ENCODE measurements at places on chromosomes 1 and 21.
A peak's percentile ranks its signal among the peaks of the same experiment; 100 is the strongest.

DNA sequence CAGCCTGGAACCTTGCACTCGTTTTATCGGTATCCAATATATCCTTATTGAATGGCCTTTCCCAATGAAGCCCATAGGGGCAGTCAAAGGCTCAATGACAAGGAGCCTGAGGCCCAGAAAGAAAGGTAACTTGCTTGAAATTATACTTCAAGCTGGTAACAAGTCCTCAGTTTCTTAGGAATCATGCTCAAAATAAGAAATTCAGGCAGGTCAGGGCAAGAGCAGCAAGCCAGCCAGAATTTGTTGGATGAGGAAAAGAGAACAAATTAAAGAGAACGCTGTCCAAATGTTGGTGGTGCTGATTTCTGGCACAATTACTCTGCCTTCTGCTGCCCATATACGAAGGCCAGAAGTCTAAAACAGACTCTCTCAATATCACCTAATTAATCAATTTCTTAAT lies 77.6 kb downstream of the DDX20 start:
- no peak for DNase-seq
- H3K27me3 ChIP-seq, result peaks cover 58% of the 10 kb centered on the region
- H3K27ac ChIP-seq, result no peak overlapping the region
- no peaks in the 10 kb centered on the region for H3K4me1 ChIP-seq

GRCh38 chr1:244413736-244414135 lies 38.0 kb downstream of the ADSS2 start:
- H3K4me3 ChIP-seq, result no peak overlapping the region
- peaks cover 5% of the 10 kb centered on the region for H3K4me1 ChIP-seq
- H3K36me3 ChIP-seq, result peaks cover 61% of the 10 kb centered on the region
- no peak for DNase-seq
- no peaks in the 10 kb centered on the region for H3K27me3 ChIP-seq
- peak overlapping the region; percentile 56 for H3K27ac ChIP-seq

GRCh38 chr1:234973426-234974250 lies 155.0 kb downstream of the TOMM20 start:
- peaks cover 52% of the 10 kb centered on the region for H3K4me1 ChIP-seq
- H3K4me3 ChIP-seq, result no peak overlapping the region
- peaks cover 8% of the 10 kb centered on the region for H3K27me3 ChIP-seq
- peak overlapping the region; percentile 56 for H3K27ac ChIP-seq

GRCh38 chr1:247829656-247830055 lies 5.7 kb upstream of the OR14A16 start:
- no peaks in the 10 kb centered on the region for H3K4me1 ChIP-seq
- no peaks in the 10 kb centered on the region for H3K27me3 ChIP-seq
- H3K36me3 ChIP-seq, result no peaks in the 10 kb centered on the region
- no peak overlapping the region for H3K4me3 ChIP-seq
- DNase-seq, result no peak
- no peak overlapping the region for H3K27ac ChIP-seq

GRCh38 chr1:176522310-176522845 lies 59.4 kb downstream of the PAPPA2 start:
- no peak overlapping the region for H3K4me3 ChIP-seq
- no peaks in the 10 kb centered on the region for H3K4me1 ChIP-seq
- H3K27ac ChIP-seq, result no peak overlapping the region
- H3K27me3 ChIP-seq, result no peaks in the 10 kb centered on the region

GRCh38 chr21:35484851-35485250 lies 435.7 kb upstream of the RUNX1 start:
- no peak overlapping the region for H3K27ac ChIP-seq
- H3K4me1 ChIP-seq, result no peaks in the 10 kb centered on the region
- no peaks in the 10 kb centered on the region for H3K36me3 ChIP-seq
- DNase-seq, result no peak
- H3K4me3 ChIP-seq, result no peak overlapping the region
- peaks cover 43% of the 10 kb centered on the region for H3K27me3 ChIP-seq

- DNase-seq, result no peak
- H3K4me3 ChIP-seq, result no peak overlapping the region
- H3K27ac ChIP-seq, result no peak overlapping the region
- H3K4me1 ChIP-seq, result no peaks in the 10 kb centered on the region
Measured at GRCh38 chr1:9025449-9025848, 774 bp downstream of the SLC2A7 start.

DNA sequence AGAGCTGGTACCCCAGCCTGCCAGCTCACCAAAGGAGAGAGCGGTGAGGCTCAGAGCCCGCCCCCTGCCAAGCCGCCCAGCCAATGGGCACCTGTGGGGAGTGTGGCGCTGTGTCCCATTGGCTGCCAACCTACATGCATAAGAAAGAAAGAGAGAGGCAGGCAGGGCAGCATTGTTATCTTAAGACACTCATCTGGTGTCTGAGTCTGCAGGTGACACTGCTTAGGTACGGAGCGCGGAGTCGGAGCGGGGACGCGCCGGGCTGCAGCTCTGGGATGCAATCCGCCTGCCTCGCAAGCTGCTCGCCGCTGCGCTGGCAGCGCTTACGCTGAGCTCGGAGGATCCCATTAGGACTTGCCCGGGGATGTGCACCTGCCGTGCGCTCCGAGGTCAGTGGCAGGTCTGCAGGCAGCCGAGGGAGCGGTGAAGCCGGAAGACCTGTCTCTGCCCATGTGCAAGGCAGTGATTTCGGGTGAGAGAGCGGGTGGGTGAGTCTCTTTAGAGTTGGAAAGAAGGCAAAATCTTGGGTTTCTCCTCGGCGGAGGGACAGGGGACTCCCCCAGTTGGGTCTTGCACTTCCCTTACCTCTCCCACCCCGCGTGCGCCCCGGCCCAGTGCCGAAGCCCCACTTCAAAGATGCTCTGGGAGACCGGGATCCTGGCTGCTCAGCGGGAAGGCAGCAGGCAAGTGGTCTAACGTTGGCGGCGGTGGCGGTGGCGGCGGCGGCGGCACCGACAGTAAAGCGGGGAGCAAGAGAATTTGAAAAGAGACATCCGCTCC lies at the start of gene BRINP2:
BRINP2 (plus strand) TSS at position 203 of the 780 bp plus-strand sequence. CDS start 58,919 bp downstream, outside the sequence.
- no peak for DNase-seq
- no peak within 1 kb of the TSS for H3K4me3 ChIP-seq
- H3K36me3 ChIP-seq, result no peaks in the 10 kb centered on the region

DNA sequence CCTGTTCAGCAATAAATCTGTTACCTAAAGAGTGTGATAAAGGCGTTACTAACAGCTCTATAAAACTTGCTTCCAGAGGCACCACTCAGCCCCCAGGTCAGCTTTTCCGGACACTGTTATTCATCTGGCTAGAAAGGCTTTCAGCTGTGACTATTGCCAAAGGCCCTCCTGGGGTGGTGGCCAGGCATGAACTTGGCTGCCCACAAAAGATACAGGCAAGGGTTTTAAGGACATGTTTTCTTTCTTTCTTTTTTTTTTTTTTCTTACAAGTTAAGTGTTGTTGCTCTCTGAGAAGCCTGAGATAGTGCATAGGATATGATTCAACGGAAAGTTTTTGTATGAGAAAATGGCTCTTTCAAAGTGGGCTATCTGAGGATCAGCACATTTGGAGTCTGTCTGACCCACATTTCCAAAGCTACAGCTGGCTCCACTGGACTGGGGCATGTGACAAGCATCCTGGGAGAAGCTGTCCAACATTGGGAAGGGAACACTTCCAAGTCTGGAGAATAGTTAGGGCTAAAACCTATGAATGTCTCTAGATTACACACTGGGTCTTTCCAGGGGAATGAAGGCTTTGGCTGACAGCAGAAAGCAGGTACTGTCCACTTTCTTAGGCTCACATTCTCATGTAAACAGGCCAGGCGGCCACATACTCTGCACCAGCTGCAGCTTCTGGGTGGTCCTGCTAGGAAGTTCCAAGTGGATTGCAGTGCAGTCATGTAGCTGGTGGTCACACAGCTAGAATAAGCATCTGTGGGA lies 639.7 kb downstream of the LMO4 start:
- peaks cover 19% of the 10 kb centered on the region for H3K27me3 ChIP-seq
- H3K4me1 ChIP-seq, result no peaks in the 10 kb centered on the region
- H3K36me3 ChIP-seq, result no peaks in the 10 kb centered on the region
- DNase-seq, result no peak
- no peak overlapping the region for H3K27ac ChIP-seq
- H3K4me3 ChIP-seq, result no peak overlapping the region

DNA sequence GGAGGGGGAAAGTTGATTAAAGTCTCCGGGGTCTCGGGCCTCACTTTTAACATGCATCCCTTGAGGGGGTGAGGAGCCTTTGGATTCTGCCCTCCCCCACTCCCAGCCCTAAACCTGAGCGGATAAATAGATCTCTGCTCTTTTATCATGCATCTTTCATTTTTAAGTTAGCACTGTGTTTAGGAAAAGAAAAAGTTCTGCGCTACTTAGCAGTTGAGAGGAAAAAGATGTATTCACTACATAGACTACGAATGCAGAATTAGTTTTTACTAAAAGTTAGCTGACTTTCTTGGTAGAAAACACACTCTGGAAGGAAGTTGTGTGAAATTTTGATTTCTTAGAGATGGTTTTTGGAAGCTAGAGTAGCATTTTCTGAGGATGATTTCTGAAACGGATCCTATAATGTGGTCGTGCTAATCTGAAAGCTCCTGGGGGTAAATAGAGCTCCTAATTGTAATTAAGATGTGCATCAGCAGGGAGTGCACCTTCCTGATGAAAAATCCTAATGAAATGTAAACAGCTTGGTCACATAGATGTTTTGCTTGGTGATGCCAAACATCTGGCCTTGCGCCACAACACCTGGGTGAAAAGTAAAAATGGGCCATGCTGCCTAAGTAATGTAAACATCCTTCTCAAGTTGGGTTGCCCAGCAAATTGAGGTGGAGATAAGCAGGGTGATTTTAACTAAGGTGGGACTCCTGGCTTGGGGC lies 1.8 kb downstream of the ROR1 start:
- no peak overlapping the region for H3K27ac ChIP-seq
- peak overlapping the region; percentile 23 for H3K4me3 ChIP-seq
- no peak for DNase-seq
- H3K27me3 ChIP-seq, result peaks cover 85% of the 10 kb centered on the region

- peaks cover 21% of the 10 kb centered on the region for H3K27me3 ChIP-seq
- H3K4me3 ChIP-seq, result no peak overlapping the region
- H3K36me3 ChIP-seq, result peaks cover 5% of the 10 kb centered on the region
- H3K4me1 ChIP-seq, result peaks cover 16% of the 10 kb centered on the region
- H3K27ac ChIP-seq, result no peak overlapping the region
Measured at GRCh38 chr1:16152481-16153087, 3.3 kb downstream of the EPHA2 start.

- no peaks in the 10 kb centered on the region for H3K27me3 ChIP-seq
- no peak for DNase-seq
- peak within 1 kb of the TSS; percentile 90 for H3K4me3 ChIP-seq
- H3K27ac ChIP-seq, result peak within 1 kb of the TSS; percentile 90
- peaks cover 14% of the 10 kb centered on the region for H3K36me3 ChIP-seq
Measured at GRCh38 chr21:42513151-42513984, at the start of gene SLC37A1. SLC37A1 (plus strand) TSS chr21:42513852; CDS start chr21:42518455, 4,603 bp downstream.

DNA sequence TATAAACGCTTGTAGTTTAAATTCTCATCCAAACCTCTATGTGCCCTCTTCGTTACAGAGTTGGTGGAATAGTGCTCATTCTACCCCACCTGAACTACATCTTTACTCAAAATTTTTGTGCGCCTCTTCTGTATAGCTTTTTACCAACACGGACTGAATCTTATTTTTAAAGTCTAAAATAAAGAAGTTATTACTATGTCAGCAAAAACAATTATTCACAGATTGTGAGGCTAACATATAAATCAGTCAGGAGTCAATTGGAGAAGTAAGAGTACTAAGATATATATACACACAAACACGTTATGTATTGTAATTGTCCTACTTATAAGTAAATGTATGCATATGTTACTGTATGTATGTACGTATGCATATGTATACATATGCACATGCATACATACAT lies 274.9 kb upstream of the ADGRL4 start:
- H3K27ac ChIP-seq, result no peak overlapping the region
- no peaks in the 10 kb centered on the region for H3K4me1 ChIP-seq
- H3K27me3 ChIP-seq, result no peaks in the 10 kb centered on the region
- H3K4me3 ChIP-seq, result no peak overlapping the region
- no peak for DNase-seq

- H3K27me3 ChIP-seq, result no peaks in the 10 kb centered on the region
- DNase-seq, result no peak
- peak overlapping the region; percentile 97 for H3K27ac ChIP-seq
Measured at GRCh38 chr21:33940881-33941245, 25.3 kb upstream of the ATP5PO start.

GRCh38 chr1:2300004-2300771 lies 72.1 kb downstream of the SKI start:
- peak overlapping the region; percentile 74 for H3K4me3 ChIP-seq
- peak overlapping the region; percentile 98 for H3K27ac ChIP-seq
- peaks cover 37% of the 10 kb centered on the region for H3K4me1 ChIP-seq
- peak; percentile 93 for DNase-seq
- peaks cover 51% of the 10 kb centered on the region for H3K36me3 ChIP-seq

- no peak overlapping the region for H3K27ac ChIP-seq
- no peak for DNase-seq
- no peaks in the 10 kb centered on the region for H3K4me1 ChIP-seq
Measured at GRCh38 chr1:147211577-147211976, 13.6 kb downstream of the FMO5 start.

- H3K36me3 ChIP-seq, result peaks cover 3% of the 10 kb centered on the region
- no peaks in the 10 kb centered on the region for H3K4me1 ChIP-seq
- no peak overlapping the region for H3K27ac ChIP-seq
- no peaks in the 10 kb centered on the region for H3K27me3 ChIP-seq
Measured at GRCh38 chr21:31480228-31480627, 136.2 kb upstream of the TIAM1 start.

DNA sequence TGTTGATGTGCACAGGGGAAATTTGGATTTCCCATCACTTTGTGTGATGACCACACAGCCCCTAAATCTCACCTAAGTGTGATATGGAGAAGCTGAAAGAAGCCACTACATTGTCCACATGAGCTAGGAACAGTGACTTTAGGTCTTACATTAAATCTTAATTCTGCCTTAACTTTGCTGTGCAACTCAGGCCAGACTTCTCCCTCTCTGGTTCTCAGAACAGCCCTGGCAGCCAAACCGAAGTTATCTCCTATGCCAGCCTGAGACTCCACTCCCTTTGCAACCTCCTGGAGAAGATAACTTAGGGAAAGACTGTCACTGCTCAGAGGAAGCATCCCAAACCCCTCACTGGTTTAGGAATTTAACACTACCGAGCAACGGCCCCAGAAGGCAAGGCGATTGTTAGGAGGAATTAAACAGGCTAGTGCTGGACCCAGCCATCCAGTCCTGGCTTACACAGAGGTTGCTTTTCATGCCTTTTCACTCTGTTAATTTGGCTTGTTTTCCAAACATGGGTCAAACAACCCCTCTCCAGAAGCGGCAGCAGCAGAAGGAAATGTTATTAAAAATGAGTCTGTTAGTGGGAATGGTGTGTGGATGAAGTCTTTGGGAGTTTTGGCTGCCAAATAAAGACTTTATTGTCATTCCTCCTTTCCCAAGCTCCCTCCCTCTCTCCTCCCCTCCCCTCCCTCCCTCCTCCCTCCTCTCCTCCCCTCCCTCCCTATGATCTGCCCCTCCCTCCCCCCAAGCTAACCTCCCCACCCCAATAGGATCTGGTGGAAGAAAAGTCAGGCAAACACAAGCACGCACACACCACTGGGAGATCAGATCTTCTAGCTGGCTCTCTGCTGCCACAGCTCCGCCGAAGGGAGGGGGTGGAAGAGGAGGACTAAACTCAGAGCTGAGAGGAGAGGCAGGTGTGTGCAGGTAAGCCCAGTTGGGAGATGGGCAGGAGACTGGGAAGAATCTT lies at the start of gene PRELP:
PRELP (plus strand) TSS at position 795 of the 970 bp plus-strand sequence. CDS start 7,379 bp downstream, outside the sequence.
- peaks cover 54% of the 10 kb centered on the region for H3K27me3 ChIP-seq
- H3K27ac ChIP-seq, result no peak within 1 kb of the TSS
- DNase-seq, result no peak
